ENCODE measurements at places on chromosomes 7 and 10.

- DNase-seq, result peak; percentile 56
Measured at GRCh38 chr10:6416892-6417512, 163.1 kb downstream of the PRKCQ start.

- DNase-seq, result no peak
Measured at GRCh38 chr7:127858091-127858914, 172.9 kb downstream of the LRRC4 start.

GRCh38 chr10:43707770-43708169 lies 59.1 kb upstream of the ZNF32 start:
- DNase-seq, result no peak

DNA sequence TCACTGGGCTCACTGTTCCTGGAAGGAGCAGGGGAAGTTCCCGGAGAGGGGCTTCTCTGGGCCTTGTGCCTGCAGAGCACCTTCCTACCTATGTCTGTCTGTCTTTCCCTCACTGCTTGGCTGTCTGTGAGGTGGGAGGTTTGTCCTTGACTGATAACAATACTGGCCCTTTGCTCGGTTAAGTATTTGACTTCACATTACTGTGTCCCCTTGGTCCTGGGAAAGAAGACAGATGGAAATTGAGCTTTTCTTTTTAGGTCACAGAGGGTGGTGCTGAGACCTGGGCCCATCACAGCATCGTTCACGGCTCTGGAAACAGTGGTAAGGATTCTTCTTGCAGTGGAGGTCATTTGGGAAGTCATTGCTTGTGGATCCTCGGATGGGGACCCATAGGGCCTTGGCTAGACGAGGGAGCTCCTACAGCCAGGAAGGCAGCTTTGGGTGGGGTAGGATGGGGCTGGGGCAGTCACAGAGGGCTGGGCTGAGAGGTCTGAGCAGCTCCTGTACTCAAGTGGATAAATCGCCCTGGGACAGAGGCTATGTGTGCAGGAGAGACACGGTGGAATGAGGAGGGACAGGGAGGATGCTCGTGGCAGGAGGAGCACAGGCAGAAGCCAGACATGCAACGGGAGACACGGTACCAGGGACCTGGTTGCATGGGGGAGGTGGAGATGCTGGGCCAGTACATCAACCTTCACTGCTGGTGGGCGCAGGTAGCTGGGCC lies 450.2 kb downstream of the PLXNA4 start:
- DNase-seq, result no peak

DNA sequence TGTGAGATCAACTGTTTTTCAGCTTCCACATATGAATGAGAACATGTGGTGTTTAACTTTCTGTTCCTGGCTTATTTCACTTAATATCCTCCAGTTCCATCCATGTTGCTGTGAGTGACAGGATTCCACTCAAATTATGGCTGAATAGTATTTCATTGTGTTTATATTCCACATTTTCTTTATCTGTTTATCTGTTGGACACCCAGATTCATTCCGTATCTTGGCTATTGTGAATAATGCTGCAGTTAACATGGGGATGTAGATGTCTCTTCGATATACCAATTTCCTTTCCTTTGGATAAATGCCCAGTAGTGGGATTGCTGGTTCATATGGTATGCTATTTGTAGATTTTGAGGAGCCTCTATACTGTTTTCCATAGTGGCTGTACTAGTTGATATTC lies 47.9 kb downstream of the GALNT11 start:
- DNase-seq, result no peak

DNA sequence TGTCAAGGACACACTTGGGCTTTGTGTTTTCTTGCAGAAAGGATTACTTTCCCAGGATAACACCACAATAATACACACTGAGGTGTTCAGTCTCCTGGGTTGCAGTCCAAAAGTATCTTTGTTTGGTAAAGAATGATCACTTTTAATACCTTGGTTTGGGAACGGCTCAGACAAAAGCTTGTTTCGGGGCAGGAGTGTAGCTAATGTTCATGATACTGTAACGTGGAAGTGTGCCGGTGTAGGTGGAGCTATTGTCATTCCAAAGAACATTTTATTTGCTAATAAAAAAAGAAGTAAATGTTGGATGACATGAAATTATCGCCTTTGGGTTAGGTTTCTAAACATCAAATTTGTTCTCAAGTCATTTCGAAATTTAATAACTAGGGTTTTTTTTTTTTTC lies 1.2 kb downstream of the EIF4H start:
- peak; percentile 13 for DNase-seq

DNA sequence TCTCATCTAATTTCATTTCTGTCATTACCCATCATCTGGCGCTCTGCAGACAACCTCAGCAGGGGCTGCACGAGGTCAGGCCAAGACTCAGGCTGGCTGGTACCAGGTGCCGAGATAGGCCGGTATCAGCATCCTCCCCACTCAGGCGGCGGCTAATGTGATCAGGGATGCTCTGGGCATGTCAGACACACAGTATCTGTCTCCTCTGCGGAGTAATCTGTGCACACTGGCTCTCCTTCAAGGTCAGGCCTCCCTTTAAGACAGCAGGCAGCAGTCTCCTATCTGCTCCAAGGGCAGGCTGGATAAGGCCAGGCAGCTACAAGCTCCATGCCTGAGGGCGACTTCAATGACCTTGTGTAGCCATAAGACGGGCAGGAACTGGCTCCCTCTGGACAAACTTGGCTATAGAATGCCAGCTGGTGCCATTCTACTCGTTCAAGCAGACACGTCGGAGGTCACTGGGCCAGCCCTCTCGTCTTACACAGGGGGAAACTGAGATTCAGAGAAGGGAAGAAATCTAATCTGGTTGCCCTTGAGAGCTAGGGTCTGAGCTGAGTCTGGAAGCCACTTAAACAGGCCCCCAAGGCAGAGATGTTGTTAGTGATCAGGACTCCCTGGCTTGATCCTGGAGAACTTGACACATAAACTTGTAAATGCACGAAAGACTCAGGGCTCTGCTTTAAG lies 59.3 kb downstream of the ARHGAP22 start:
- no peak for DNase-seq

GRCh38 chr7:130278860-130279259 lies 12.2 kb downstream of the CPA2 start:
- no peak for DNase-seq

DNA sequence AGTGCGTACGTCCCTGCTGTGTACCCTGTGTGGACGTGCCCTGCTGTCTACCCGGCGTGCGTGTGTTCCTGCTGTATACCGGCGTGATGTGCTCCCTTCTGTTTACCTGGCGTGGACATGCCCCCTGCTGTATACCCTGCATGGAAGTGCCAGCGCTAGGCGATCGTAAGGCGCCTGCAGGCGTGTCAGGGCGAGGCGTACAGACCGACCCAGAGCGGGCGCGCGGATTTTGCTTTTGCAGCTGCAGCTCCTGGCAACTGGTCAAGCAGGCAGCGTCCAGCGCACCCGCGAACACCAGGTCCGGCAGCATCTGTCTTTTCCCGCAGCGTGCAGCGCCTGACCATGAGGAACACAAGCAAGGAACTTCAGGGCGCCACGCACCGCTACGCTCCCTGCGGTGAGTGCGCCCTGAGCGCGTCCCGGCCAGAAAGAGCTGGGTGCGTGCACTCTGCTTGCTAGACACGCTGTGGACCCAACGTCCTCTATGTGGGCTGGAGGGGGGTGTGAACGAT lies 680 bp downstream of the C7orf57 start:
- no peak for DNase-seq

DNA sequence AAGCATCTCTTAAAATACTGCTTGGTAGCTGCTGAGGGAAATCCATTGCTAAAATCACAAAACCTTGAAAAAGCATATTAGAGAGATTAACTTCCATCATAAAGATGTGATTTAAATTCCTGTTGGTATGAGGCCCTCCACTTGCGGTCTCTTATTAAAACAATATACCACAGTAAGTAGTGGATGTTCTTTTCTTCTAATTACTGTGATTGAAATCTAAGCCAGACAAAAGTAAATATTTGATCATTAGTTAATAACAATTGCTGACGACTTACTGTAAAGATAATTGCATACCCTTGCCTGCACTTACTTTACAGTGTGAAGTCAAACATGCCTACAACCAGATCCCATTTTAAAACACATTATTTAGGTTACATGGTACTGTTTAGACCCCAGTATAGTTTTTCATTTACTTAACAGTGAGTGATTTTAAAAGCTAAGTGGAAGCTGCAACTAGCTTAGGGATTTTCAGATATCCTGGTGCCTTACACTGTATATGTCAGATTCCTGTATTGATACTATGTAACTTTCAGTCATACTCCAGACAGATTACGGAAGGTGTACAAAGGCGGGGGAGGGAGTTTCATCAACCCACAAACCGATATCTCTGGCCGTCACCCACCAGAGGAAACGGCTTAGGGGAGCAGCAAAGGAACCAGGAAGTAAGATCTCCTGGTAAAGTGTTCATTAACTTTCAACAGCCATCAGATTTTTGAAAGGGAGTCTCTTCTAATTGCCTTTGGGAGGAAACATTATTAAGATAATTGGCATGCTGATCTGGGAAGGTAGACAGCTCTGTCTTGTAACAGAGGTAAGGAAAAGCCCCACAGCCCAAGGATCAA lies 986 bp downstream of the NRP1 start:
- no peak for DNase-seq

All from MM.1S (cell line).